ENCODE measurements at places on chromosomes 6 and 20.

DNA sequence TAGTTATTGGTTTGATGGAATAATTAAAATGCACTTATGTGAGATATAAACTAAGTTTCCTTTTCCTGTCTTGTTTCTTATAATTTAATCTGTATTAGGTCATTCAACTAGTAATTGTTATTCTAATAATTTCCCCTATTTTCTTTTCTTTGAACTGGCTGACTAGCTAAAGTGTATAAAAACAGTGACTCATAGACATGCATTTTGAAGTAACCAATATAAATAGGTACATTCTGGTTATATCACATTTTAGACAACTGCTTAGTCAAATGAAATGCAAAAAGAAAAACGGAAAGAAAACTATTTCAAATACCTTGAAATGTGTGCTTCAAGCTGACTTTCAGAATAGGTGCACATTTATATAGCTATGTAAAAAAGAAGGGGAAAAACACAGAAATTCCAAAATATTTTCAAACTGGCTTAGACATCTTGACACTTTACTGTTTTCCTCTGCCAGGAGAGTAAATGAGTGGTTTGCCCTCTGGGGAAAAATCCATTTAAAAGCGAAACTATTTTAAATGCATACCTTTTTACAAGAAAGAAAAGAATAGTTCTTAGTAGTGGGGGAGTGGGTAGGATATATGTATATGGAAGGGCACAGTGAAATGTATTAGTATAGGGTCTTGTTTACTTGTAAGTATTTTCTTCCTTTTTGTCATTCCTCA lies 28.3 kb downstream of the KCNQ5 start:
- DNase-seq: no peak

DNA sequence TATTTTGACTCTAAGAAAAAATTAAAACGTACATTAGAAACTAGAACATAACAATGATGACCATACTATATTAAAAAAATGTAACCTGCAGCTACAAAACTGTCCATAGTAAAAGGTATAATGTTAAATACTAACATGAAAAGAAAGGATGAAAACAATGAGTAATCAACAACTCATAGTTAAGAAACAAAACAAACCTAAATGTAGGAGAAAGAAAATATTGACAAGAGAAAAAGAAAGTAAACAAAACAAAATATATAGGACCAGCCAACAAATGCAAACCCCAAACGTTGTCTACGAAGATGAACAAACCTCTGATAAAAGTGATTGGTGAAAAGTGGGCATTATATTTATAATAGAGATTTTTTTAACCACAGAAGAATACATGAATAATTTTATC lies 41.1 kb upstream of the ADGRG6 start:
- no peak for DNase-seq

DNA sequence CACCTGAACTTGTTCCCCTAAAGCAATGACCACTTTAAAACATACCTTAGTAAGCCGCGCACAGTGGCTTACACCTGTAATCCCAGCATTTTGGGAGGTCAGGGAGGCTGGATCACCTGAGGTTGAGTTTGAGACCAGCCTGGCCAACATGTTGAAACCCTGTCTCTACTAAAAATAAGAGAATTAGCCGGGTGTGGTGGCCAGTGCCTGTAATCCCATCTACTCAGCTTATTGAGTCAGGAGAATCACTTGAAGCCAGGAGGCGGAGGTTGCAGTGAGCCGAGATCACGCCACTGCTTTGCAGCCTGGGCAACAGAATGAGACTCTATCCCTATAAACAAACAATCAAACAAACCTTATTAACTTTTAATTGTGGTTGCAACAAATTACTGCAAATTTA lies 1.6 kb upstream of the RAET1E start:
- no peak for DNase-seq

DNA sequence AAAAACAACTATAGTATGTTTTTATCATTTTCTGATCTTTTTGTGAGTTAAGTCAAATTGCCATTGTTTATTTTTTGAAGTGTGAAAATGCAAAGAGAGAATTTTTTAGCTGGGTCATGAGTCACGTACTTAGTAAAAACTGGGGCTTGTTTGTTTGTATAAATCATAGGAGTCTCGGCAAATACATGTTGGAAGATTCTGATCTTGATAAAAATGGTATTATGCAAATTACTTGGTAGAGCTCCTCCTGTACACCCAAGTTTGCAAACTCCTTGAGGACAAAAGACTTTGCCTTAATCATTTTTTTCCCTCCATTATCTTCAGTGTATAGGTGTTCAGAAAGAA lies 25.8 kb downstream of the TBPL1 start:
- no peak for DNase-seq

DNA sequence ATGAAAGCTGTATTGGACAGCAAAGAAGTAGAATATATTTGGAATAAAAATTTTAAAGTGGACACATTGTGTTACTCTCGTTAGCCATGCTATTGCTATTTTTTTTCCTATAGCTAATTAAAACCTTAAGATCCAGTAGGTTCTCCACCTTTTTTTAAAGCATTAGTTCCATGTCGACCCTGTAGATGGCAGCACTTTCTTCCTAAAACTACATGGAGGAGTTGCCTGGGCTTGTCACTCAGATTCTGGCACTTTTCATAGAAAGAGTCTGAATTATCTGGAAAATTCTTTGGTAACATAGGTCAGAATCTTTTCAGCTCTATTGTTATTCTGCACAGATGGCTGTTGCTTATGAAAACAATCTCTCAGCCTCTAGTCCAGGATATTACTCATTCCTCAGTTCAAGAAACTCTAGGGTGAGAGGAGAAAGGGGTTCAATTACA lies 42.0 kb upstream of the ESR1 start:
- DNase-seq: peak; percentile 5

DNA sequence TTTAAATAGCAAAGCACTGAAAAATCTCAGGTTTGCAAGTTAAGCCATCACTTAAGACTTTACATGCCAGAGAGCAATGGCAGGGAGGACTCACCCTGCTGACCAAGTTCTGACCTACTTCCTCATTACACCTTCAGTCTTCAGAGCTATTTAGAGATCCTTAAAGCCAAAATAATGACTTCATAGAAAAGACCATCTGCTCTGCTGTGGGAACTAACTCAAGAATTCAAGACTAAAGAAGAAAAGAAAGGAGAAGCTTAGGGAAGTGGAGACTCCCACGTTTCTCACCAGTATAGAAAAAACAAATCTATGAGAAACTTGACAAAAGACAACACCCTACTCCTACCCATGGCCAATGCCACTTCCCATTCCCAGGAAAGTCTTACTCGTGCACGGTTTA lies 28.6 kb downstream of the XPO5 start:
- no peak for DNase-seq
